Naive thymus-derived CD4-positive, alpha-beta T cell (primary cell): ENCODE measurements at places on chromosomes 2 and 18. TPM values are rescaled to one million over a fixed set of nuclear protein-coding genes. Genes with fewer than 3 reads are reported as not detected.

DNA sequence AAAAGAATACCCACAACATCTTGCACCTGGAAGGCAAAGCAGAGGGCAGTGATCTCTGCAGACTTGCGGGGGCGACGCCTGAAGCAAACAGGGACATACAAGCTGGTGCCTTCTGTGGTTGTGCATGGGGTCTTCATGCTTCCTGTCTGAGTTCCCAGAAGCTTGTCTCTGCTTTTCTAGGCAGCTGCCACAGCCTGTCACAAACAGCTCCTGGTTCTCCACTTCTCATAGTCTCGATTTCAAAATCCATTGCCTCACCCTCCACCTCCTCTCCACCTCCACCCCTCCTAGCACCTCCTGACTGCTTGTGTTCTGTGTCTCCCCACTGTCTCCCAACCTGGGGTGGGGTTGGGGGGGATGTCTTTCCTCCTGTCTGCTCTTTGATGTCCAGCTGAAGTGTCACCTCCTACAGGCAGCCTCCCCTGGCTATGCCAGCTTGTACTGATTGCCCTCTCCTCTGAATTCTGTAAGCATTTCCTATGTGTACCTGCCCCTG is 1.7 kb upstream of the PROC start:
- peak; percentile 2 for DNase-seq

- DNase-seq: no peak
Measured at GRCh38 chr2:44450082-44450481, 88.3 kb downstream of the CAMKMT start.

- no peak for DNase-seq
Measured at GRCh38 chr2:127721978-127722355, 20.7 kb downstream of the SFT2D3 start.

DNA sequence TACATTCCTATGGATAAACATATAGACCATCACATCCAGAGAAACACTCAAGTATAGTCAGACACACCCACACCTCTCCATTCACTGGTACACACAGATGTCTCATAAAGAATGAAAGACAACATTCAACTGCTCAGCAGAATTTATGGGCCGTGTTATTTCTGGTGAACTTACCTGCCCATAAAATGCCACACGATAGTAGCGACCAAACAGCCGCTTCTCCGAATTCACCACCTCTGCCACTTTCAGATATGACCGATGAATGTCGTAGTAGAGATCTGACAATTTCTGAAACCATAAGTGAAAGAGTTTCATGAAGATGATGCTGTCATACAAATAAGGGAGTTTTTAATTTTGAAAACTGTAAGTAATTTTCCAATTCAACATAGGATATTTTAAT is 70.7 kb upstream of the CCDC195 start:
- DNase-seq: no peak

DNA sequence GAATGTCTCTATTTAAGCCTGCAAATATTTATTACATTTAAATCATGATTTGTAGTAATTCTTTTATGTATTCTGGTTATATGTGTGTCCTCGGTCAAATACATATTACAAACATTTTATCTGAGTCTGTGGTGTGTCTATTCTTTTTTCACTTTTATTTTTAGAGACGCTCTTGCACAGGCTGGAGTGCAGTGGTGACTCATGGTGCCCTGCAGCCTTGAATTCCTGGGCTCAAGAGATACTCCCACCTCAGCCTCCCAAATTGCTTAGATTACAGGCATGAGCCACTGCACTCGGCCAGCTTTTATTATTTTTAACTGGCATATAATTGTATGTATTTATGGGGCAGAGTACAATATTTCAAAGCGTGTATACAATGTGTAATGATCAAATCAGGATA is 47.5 kb downstream of the ARID5A start:
- DNase-seq: no peak

- DNase-seq: peak; percentile 24
Measured at GRCh38 chr2:203328760-203329540, 756 bp downstream of the ABI2 start.

DNA sequence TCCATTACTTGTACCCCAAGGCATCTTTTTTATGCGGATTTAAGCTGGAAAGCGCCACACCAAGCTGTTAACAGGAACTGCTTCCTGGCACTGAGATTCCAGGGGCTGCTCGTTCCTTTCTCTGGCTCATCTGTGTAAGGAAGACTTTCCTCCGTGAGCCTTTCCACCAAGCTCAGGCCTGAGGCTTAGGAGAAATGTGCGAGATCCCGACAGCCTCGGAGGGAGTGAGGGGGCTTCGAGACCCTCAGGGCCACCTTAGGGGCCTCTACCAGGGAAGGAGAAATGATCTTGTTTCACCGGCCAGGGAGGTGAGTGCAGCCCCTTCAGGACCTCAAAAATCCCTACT is 17.1 kb downstream of the B3GNT7 start:
- DNase-seq: no peak

DNA sequence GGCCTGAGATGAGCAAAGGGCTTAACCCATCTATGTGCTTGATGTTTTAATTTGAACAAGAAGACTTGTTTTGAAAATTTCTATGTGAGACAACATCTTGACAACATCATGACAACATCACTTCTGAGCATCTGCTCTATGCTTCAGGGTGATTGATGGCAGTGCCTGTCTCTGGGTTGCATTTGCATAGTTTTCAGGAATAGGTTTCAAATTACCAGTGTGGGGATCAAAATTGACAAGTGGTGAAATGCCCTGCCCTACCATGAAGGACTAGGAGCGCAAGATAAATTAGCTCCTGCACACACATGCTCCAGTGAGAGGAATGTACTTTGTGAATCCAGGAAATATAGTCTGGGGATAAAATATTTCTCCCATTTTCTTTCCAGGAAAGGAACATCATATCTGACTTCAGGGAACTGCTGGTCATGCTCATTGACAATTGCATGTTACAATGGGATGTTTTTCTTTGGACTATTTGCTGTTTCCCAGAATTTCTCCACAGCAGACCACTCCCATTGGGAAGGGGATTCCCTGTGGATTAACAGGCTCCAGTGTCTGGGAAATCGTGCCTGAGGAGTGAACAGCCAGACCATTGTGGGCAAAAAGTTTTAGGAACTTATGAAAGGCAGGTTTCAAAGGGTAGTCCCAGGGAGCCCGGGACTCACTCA is 45.3 kb upstream of the IL1R2 start:
- DNase-seq: no peak

Gene KANSL3
- polyA plus RNA-seq: 13.5 TPM

DNA sequence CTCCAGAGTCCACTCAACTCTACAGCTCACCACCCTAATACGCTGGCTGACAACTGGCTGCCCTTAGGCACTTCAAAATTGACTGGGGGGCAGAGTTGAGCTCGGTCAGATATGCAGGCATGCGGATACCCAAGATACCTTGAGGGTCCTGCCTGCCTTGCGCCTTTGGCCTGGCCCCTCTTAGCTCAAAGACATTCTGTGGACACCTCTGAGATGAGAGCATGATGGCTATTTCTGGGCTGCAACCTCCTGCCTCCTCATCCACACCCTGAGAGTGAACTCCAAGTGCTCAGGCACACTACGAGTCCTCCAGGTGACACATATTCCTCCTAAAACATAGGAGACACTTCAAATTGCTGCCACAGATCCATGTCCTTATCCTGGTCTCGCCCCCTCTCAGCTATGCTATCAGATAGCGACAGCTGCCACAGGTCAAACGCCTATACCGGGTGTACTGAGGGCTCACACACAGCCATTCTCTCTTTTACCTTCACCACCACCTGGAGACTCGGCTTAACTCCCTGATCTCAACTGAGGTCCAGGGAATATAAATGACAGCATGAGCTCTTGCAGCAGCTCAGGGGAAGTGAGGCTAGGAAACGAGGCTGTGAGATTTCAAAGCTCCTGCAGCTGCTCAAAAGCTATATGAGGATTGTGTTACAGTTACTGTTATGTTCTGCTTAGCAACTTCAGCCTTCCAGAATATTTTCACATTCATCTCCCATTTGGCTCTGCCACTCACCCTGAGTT is 60.5 kb upstream of the TEX51 start:
- no peak for DNase-seq

GRCh38 chr2:79861059-79861374 is 348.2 kb downstream of the CTNNA2 start:
- no peak for DNase-seq

- DNase-seq: no peak
Measured at GRCh38 chr2:215619989-215620388, 184.1 kb upstream of the FN1 start.

- DNase-seq: no peak
Measured at GRCh38 chr18:71809711-71810110, 734.4 kb downstream of the CBLN2 start.

Gene RAB12
- 0.12 TPM for polyA plus RNA-seq

Gene GPR39
- polyA plus RNA-seq: not detected

Gene ATP5MC3
- polyA plus RNA-seq: 441 TPM

- DNase-seq: no peak
Measured at GRCh38 chr2:237955640-237956401, 11.0 kb upstream of the UBE2F start.

DNA sequence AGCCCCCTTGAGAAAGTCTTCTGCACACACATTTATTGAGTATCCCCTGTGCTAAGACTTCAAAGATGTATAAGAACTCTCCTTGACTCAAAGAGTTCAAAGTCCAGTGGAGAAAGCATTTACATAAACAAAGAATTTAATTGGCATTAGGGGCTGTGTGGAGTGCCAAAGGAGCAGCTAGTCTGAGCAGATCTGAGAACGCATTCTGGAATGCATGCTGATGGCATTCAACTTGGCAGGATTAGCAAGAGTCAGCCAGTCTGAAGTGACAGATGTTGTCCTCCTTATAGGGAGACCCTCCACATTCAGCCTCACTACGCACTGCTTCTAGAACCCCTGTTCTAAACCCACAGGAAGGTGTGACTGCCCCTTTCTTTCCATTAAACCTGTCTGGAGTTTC is 191.5 kb downstream of the RAD51AP2 start:
- no peak for DNase-seq

Gene UGT1A10
- not detected for polyA plus RNA-seq

- no peak for DNase-seq
Measured at GRCh38 chr2:85741211-85741832, 12.5 kb upstream of the ATOH8 start.

GRCh38 chr2:166384774-166385173 is 9.0 kb upstream of the SCN9A start:
- no peak for DNase-seq

- no peak for DNase-seq
Measured at GRCh38 chr2:227311861-227312506, 13.1 kb upstream of the MFF start.

GRCh38 chr18:46156124-46156745 is 52.0 kb downstream of the HAUS1 start:
- peak; percentile 16 for DNase-seq
